ENCODE measurements at places on chromosomes 2 and 18.

DNA sequence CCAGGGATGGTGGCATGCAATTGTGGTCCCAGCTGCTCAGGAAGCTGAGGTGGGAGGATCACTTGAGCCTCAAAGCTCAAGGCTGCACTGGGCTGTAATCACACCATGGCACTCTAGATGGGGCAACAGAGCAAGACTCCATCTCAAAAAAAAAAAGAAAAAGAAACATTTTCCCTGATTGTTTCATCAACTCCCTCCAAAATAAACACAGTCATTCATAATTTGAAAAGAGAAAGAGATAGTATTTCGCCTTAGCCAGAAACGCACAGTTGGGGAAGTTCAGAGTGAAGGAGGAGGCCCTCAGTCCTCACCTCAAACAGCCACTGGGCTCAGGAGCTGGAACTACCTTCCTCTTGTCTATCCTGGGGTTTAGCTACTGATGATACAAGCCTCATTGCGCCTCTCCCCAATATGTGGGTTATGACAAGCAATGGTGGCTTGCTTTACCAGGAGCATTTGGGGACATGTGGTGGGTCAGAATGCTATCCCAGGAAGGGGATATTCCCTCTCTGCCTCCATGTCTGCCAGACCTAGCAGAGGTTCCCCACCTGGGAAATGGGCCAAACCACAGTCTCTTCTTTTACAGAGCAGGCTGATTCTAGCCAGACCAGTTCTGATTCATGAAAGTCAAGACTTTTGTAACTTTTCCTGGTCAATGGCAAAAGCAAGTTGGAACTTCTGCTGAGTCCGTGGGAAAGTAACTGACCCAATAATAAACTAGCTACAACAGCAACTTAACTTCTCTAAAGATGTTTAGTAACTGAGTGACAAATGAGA is 22.2 kb upstream of the TMEM87B start:
- DNase-seq: no peak

- DNase-seq: peak; percentile 75
These were observed 67.2 kb downstream of the MBP start for GRCh38 chr18:77065221-77065981.

DNA sequence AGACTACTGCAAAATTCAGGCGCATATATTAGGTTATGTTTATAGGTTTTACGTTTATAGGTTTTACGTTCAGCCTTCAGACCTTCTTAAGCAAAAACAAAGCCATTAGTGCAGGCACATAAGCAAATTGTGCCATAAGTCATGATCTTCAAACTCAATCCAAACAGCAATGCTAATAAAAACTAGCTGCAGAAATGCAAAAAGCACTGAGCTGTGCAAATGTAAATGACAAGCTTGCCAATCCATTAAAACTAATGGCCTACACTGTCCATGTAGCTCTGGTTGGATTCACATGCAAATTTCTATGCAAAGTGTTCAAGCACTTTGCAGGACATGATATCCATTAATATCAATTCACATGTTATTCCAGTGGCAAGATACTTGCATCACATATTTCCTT is 50.9 kb downstream of the LRPPRC start:
- DNase-seq: no peak

GRCh38 chr2:28173377-28173776 is 219.3 kb upstream of the FOSL2 start:
- DNase-seq: no peak

- DNase-seq: no peak
These were observed 15.5 kb upstream of the CLASP1 start for GRCh38 chr2:121664713-121665112.

DNA sequence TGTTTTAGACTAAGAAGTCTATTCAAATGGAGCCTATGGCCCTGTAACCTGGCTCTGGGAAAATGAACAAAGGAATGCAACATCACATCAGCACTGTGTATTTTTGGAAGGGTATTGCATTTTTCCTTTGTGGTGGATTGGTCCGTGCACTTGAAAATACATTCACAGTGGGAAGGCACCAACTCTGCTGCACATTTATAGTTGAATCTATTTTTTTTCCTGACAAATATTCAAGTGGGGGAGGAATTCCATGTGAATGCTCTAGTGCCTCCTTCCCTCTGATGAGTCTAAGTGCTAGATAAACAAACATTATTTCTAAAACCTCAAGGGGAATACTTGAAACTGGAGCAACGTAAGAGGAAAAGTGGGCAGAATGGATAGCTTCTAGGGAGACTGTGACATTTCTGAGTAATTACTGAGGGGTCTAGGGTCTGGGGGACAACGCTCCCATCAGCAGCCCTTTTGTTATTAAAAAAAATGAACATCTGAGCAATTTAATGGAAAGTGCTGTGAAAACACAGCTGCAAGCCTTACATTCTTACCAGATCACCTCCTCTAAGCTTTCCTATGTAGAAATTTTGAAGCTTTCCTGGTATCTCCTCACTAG is 208.2 kb downstream of the SLC8A1 start:
- peak; percentile 79 for DNase-seq

DNA sequence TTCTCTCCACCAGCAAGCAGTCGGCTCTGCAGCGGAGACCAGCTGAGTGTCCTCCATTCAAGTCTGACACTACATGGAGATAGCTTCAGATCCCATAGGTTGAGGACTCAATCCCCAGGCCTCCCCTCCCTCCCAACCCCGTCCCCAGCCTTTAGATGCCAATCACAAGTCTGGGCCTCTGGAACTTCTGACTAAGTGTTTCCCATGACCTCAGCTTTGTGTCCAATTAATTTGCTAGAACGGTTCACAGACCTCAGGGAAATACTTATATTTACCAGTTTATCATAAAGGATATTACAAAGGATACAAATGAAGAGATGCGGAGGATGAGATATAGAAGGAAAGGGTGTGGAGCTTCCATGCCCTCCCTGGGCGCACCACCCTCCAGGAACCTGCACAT is 77.4 kb downstream of the MERTK start:
- DNase-seq: no peak

GRCh38 chr18:49519101-49519971 is 32.3 kb upstream of the C18orf32 start:
- DNase-seq: no peak

DNA sequence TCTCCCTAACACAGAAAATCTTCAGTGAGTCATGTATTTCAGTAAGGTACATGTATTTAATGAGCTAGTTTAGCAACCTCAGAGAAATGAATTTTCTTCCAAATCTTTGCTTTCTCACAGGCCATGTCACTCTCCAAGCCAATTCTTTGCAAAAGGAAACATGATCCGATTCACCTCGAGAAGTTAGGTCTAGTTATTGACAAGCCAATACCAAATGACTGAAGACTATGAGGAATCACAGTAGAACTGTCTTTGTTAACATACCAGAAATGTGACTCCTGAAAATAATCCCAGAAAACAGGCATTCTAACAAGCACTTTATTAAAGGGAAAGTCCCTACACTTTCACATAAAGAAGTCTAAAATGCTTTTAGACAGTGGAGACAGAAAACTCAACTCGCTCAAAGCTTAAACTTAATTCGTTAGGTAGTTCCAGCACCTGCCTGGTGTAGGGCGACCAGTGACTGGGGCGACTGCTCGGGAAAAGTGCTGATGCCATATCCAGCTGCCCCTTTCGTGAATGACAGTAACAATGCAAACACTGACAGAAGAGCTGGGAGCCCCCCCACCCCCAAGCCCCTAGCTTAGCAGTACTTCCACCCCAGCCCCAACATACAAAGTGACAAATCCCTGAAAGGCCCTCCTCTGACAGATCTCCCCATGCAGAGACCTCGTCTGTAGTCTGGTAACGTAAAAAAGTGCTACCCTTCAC is 1.8 kb downstream of the MEMO1 start:
- DNase-seq: no peak

DNA sequence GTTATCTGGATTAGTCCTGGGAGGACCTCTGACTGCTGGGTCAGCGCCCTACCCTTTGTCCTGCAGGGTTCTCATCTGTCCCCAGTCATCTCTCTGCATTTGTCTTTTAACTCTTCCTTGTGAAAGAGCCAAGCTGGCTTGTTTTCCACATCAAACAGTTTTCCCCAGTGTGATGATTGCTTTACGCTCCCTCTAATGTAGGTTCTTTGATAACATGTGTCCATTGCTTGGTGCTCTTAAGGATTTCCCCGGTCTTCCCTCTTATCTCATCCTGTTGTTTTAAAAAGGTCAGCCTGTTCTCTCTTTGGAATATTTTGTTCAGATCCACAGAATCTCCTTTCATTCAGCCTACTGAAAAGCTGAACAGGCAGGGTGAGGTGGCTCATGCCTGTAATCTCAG is 792.1 kb upstream of the RAB6C start:
- no peak for DNase-seq

DNA sequence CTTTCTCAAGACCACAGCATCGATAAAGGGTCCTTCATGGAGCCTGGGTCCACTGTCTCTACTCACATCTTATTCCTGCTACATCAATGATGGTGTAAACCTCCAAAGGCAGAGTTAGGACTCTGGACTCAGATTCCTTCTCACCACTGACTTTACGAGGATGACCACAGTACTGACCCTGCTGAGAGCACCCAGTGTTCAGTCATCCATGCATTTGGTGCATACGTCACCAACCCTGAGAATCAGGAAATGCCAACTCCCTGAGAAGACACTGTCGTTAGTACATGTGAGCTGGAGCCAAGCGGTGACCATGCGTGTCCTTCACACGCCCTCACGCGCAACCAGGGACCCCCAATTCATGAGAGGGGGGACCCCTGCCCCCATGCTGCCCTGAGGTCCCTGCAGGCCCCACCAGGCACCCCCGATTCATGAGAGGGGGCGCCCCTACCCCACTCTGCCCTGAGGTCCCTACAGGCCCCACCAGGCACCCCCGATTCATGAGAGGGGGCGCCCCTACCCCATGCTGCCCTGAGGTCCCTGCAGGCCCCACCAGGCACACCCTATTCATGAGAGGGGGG is 178.4 kb upstream of the TPO start:
- DNase-seq: no peak

DNA sequence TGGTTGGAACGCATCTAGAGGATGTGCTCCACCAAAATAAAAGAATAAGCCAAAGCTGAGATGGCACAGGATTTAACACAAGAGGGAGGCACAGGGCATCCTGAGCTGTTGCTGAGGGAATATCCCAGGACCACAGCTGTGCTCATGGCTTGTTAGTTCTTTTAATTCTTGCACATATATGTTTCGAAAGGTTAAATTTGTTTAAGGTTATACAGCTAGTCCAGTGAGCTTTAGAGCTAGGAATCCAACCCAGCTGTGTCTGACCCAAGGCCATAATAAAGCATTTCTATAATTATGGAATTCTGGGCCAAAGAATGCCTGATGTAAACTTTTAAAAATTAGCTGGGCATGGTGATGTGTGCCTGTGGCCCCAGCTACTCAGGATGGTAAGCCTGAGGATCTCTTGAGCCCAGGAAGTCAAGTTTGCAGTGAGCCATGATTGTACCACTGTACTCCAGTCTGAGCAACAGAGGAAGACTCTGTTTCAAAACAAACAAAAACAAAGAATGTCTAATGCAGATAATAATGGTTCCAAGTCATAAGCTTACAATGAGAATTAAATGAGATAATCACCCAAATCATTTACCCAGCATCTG is 66.4 kb upstream of the CCBE1 start:
- no peak for DNase-seq

GRCh38 chr2:62363166-62363565 is 142.8 kb downstream of the TMEM17 start:
- no peak for DNase-seq

- peak; percentile 37 for DNase-seq
These were observed 58.8 kb downstream of the C2orf74 start for GRCh38 chr2:61220768-61221167.

- DNase-seq: peak; percentile 35
These were observed 336.3 kb downstream of the NYAP2 start for GRCh38 chr2:225735844-225736243.

GRCh38 chr2:33583194-33583938 is 15.7 kb downstream of the FAM98A start:
- DNase-seq: no peak

DNA sequence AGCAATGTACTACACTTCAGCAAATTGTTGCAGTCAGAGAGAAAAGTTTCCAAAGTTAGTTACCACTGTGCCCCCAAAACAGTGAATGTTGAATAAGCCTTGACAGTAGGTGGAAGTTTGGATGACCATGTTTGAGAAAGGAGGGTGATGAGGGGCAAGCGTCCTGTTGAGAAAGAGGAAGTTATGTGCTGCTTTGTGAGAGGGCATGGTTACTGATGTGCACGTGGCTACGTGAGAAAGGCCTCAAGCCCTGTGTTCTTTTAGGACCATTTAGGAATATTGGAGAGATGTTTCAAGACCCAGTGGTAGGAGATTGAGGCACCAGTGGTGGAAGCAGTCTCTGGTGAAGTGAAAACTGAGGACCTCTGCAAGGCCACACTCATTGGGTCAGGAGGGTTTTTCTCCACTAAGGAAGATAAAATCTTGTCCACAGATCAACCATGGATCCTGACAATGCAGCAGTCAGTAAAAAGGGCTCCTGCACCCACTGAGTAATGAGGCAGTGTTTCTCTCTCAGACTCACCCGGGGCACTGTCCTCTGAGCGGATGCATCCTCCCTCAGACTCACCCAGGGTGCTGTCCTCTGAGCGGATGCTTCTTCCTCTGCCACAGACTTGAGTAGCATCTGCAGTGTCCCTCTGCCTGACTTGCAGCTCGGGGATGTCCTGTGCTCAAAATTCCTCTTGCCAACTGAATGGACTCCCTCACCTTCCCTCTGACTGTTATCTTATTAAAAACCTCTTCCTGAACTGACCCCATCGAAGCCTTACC is 34.7 kb upstream of the ACTR3 start:
- DNase-seq: no peak

- no peak for DNase-seq
These were observed 61.9 kb downstream of the SPRED2 start for GRCh38 chr2:65370387-65371073.

GRCh38 chr18:9712611-9713010 is 4.5 kb downstream of the RAB31 start:
- DNase-seq: no peak

DNA sequence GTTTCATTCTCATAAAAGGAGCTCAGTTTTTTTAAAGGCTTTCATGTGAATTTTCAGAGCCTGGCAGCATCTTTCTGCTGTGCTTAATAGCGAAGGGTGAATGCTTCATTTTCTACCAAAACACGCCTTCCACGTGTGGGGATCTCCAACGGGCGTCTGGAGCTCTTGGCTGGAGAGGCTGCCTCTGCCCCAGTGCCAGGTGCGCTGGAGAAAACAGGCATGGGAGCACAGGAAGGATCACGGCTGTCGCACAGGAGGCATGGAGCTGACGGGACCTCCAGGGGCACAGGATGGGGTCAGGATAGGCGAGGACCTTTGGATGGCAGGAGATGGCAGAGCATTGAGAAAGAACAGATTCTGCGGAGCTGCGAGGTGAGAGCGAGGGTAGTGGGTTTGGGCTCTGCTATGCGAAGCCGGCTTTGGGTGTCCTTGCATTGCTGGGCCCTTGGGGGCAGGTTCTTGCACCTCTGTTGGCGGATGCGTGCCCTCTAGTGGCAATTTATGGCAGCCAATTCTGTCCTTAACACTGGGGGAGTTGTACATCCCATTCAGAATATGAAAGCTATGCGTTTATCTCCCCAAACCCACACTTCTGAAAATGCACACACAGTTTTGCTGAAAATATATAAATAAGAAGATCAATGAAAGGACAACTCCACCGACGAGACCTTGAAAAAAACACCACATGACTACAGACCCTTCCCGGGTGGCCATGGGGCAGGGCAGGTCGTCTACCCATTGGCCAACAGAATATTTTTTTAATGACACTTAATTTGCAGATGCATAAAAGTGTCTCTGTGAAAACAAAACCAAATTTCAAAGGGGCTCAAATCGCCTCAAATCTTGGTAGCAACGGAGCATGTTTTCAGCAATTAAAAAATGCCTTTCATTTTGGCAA is 90.4 kb upstream of the SLC35G4 start:
- no peak for DNase-seq

- DNase-seq: no peak
These were observed 423.7 kb downstream of the TXNL1 start for GRCh38 chr18:56214706-56215105.

Measured in BJ (cell line).